SHP77 (cell line): ENCODE measurements at places on chromosomes 11 and 22.

DNA sequence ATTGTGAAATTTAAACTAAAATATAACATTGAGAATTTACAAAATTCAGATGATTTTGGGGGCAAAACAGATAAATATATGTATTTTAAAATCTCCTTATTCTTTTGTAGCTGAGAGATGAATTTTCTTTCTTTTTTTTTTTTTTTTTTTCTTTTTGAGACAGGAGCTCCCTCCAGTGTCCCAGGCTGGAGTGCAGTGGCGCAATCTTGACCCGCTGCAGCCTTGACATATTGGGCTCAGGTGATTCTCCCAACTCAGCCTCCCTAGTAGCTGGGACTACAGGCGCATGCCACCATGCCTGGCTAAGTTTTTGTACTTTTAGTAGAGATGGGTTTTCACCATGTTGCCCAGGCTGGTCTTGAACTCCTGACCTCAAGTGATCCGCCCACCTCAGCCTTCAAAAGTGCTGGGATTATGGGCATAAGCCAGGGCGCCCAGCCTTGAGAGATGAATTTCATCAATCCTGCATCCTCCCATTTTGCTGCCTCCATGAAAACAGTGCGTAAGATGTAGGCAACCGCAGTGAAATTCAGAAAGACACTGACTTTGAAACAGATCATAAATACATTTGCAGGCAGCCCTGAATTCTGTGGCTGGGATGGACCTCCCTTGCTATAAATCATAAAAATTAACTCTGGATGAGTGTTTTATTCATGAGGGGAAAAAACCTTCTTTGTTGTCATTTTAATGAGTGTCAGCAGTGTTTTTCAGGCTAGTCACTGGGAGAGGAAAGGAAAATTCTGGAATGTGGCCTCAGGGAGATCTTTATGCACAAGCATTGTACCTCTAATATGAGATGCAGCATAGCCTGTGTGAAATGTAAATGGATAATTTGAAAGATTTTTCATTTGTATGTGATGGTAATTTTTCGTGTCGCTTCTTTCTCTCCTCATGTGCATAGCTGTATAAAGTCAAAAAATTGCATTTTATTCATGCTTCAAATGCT, 14.4 kb downstream of the ELMOD1 start:
- no peak for DNase-seq

GRCh38 chr11:44033411-44033850, 14.3 kb upstream of the ACCSL start:
- no peak for DNase-seq

GRCh38 chr11:12801976-12802375, 127.8 kb downstream of the TEAD1 start:
- DNase-seq, result no peak

GRCh38 chr11:69352715-69353319, 58.9 kb downstream of the MYEOV start:
- DNase-seq, result no peak

- DNase-seq, result no peak
Observed at GRCh38 chr11:63993993-63994392, 7.8 kb downstream of the OTUB1 start.

- peak; percentile 77 for DNase-seq
Observed at GRCh38 chr22:44337678-44338004, 24.9 kb upstream of the SHISAL1 start.

DNA sequence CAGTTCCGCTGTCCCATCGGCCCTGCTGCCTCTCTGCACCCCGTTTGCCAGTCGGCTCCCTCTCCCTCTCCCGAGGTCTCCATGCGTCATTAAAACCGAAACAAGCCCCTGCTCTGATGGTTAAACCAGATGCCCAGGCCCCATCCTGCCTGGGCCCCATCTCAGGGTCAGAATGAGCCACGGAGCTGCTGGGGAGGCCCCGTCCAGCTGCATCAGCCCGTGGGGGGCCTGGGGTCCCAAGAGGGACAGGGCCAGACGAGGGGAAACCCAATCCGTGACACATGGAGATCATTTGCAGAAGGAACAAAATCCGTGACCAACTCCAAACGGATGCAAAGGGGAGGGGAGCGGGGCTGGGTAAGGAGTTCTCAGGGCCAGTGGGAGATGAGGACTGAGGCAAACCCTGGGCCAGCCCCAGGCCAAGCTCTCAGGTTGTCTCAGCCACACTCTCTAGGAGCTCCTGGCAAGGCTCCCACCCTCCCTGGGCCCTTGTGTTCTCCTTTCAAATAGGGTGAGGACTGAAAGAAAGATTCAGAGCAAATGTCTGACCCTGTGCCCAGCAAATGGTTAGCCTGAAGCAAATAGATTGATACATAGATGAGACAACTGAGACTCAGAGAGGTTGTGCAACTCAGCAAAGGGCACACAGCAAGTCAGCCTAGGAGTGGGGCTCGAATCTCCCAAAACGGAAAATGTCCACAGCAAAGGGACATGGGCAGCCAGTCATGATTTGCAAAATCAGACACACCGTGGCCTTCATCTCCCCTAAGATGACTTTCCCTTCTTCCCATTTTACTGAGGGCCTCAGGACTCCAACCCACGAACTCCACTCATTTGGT, 162.1 kb downstream of the MN1 start:
- DNase-seq, result no peak

DNA sequence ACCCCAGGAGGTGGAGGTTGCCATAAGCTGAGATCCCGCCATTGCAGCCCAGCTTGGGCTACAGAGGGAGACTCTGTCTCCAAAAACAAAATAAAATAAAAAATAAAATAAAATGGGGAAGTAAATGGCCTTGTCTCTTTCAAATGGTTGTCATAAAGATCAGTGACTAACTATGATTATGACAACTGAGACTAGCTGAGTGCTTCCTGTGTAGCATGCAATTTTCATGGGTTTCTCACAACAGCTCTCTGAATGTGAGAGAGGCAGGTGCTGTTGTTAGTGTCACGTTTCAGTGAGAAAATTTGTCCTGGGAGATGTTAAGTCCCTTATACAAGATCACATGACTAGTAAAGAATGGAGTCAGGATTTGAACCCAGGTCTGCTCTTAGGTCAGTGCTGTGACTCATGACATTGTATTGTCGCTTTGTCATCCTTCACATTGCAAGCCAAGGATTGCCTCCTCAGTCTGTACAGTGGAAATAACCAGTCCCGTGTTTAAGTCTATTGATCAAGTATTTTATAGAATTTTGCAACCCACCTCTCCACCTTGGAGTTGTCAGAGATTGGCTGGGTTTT, 163.3 kb upstream of the CCDC90B start:
- DNase-seq, result no peak

DNA sequence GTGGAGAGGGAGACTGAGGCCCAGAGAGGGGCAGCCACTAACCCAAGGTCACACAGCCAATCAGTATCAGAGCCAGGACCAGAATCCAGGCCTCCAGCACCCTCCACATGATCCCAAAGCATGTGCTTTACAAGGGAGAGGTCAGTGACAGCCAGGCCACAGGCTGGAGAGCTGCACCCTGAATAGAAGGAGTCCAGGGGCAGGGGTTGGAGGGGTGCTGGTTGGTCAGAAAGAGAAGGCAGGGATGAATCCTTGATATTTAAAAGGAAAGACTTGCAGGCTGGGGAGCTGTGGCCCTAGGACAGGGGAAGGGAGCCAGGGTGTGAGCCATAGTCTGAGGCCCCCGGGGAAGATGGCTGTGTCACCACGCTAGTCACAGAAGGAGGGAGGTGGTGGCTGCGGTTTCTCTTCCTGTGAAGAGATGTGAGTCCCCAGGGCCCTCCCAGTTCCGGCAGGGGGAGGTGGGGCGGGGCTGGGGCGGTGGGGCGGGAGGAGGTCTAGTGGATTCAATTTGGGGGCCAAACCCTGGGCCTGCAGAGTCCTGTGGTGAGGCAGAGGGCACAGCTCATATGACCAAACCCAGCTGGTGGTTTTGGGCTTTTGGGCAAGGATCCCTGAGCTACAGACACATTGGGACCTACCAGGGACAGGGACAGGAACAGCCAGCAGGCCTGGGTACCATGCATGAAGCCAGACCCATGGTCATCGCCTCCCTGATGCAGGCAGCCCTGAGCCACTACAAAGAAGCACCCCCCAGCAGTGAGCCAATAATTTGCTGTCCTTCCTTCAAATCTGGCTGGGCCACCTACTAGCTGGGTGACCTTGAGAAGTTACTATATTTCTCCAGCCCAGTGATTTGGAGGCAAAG, 14.0 kb downstream of the RAC2 start:
- DNase-seq, result no peak

GRCh38 chr11:3380706-3381545, 2.0 kb upstream of the ZNF195 start:
- DNase-seq, result no peak

GRCh38 chr11:15770798-15771414, 585.4 kb downstream of the SOX6 start:
- peak; percentile 0 for DNase-seq

- DNase-seq, result no peak
Observed at GRCh38 chr11:42770444-42771065, 541.2 kb upstream of the API5 start.

- no peak for DNase-seq
Observed at GRCh38 chr11:65505466-65506289, 6.8 kb downstream of the MALAT1 start.

DNA sequence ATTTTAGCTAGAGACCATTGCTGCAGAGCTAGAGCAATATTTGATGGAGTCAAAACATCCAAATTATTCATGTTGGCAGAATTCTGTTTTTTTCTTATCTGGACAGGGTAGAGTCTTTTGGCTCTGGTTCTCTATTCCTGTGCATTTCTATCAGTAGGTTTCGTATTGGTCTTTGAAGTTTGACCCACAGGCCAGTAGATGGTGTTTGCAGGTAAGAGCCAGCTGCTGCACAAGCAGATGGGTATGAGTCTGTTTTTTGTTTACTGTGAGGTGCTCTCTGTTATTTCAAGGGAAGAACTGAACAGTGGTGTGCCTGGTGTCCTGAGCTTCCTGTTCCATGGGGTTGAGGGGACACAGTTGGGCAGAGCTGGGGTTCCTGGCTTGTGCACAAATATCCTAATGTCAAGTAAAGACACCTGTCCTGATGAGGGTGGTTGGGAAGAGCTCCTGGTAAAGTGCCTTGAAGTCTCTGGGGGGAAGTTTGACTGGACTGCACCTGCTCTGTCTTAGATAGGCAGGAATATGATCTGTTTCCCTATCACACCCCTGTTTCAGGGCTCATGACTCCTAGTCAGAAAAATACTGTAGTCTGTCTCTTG, 34.0 kb upstream of the SLC22A25 start:
- peak; percentile 11 for DNase-seq

DNA sequence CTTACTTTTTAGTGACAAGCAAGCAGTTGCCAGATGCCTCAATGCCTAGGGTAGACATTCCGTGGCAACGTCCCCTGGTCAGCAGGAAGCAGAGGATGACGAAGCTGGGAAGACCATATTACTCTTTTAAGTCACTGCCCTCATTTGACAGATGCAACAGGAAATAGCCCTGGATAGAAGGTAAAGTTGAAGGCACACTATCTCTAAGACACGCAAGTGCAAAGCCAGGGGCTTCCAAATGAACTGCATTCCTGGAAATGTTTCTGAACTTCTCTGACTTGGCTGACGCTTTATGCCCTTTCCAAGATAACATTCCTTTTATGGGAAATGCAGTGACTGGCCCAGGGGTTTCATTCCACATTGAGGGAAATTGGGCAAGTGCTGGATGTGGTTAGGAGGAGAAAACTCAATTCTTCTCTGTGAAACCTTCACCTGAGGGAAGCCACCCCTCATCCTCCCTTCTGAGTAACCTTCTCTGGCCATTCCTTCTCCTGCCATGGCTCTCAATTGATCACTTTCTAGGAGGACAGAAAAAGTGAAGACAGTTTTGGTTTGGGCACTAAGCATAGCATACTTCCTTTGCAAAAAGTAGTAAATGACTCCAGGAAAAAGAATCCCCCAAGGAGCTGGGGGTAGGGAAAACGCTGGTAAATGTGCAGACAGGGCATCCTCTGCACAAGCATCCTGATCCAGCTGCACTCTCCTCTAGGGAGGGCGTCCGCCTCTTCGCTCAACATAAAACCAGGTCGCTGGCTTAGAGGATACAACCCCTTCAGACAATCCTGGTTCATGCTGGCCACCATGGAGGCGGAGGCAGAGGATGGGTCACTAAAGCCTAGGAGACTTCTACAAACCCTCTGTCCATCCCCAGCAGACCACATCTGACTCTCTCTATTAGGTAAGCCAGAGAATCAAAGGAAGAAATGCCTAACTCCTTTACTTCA, 14.5 kb downstream of the PCSK7 start:
- DNase-seq, result no peak

GRCh38 chr11:67154726-67155125, 35.7 kb downstream of the KDM2A start:
- no peak for DNase-seq

- no peak for DNase-seq
Observed at GRCh38 chr11:2651054-2651617, 48.7 kb downstream of the KCNQ1OT1 start.

GRCh38 chr11:14554959-14555358, 34.8 kb upstream of the PSMA1 start:
- DNase-seq, result no peak

- no peak for DNase-seq
Observed at GRCh38 chr11:14304601-14305000, 54.4 kb downstream of the RRAS2 start.

- peak; percentile 98 for DNase-seq
Observed at GRCh38 chr11:45280449-45280848, 5.7 kb downstream of the SYT13 start.

- DNase-seq, result no peak
Observed at GRCh38 chr11:72410956-72411355, 23.4 kb downstream of the CLPB start.

- DNase-seq, result no peak
Observed at GRCh38 chr22:46596819-46597218, 23.4 kb upstream of the GRAMD4 start.

DNA sequence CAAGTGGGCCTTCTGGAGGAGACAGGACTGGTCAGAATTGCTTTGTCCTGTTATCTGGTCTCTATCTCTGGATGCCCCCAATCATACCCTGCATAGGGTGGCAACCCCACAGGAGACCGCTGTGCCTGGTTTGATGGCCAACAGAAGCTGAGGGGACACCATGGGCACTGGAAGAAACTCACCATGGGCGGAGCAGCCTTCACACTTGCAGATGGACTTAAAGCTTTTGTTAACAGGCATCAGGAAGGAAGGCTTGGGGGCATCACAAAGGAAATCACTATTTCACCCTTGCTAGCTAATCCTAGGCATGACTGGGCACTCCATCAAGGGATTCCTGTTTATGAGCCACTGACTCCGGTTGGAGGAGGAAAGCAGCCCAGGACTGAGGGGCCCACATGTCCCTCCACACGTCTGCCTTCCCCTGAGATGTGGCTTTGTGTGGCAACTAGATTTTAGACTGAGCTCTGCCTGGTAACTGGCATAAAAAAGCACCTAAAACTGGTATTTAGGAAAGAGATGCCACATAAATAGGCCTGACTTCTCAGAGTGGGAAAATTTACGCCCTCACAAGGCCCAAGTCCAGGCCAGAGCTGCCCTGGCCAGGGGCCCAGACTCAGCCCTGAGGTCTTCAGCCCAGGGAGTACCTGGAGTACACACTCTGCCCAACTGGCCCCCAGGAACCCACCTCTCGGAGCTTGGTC, 57.0 kb upstream of the LYVE1 start:
- DNase-seq, result no peak

DNA sequence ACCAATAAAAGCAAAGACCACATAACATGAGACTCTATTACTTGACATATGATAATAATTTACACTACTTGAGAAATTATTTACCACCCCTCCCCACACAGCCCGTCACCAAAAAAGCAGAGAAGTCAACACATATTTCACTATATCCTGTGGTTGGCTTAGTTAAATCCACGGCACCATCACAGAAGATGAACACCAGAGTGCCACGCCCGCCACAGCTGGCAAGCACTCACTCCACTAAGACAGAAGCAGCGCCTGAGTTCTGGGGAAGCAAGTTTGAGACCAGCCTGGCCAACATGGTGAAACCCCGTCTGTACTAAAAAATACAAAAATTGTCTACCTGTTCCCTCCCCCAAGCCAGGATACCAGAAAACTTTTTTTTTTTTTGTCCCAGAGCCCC, 53.1 kb downstream of the PACSIN2 start:
- DNase-seq, result no peak
